Fibroblast of skin of right biceps (primary cell): ENCODE measurements at places on chromosomes 2 and 18.

DNA sequence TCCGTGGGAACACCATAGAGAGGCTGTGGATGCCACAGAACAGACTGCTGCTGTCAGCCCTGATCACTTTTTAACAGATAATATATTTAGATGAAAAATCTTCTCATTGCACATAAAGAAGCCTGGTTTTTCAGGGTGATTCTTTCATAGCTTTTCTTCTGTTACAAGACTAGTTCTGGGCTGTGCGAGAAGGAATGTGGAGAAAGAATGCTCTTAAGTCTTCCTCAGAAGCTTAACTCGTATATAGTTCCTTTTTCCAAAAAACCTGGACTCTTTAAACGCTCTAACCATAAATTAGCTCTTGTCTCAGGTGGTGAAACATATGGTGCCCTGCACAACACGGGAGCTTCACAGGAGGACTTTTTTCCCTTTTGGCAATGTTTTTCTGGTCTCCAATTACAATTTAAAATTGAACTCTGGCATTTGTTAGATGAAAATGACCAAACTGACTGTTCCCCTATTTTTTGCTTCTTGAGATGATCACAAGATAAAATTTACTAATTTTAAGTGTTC is 125.9 kb upstream of the SMAD7 start:
- DNase-seq, result no peak

DNA sequence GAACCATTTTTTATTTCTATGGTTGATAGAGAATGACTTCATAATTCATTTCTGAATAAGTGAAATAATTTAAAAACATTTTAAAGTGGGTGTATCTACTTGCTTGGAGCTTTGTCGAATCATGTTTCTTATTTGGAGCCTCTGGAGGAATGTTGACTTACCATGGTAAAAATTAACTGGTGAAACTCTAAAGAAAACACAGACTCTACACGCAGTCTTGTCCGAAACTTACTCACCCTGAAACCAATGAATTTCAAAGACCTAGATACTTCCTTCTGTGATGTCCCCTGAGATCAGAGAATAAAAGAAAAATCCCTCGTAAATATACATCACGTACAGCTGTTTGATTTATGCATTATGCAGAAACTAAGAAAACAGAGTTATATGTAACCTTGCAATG is 665.2 kb upstream of the NRXN1 start:
- no peak for DNase-seq

DNA sequence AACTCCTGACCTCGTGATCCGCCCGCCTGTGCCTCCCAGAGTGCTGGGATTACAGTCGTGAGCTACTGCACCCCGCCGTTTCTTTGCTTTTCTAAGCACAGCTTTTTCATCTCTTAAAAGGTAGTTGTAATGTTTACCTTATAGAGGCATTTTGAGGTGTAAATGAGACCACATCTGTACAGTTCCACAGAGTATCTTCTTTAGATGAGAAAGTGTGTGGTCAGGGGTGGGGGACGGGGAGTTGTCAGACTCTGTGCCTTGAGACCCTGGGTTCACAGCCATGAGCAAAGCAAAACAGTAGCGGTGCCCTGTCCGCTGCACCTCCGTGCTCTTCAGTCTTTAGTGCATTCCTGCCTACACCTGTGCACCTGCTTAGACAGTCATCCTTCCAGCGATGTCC is 251.6 kb downstream of the ZNF407 start:
- DNase-seq, result no peak

GRCh38 chr2:157922815-157923214 is 46.7 kb upstream of the ACVR1 start:
- no peak for DNase-seq

- no peak for DNase-seq
These were observed 567.4 kb downstream of the ZEB2 start for GRCh38 chr2:143952536-143952935.

DNA sequence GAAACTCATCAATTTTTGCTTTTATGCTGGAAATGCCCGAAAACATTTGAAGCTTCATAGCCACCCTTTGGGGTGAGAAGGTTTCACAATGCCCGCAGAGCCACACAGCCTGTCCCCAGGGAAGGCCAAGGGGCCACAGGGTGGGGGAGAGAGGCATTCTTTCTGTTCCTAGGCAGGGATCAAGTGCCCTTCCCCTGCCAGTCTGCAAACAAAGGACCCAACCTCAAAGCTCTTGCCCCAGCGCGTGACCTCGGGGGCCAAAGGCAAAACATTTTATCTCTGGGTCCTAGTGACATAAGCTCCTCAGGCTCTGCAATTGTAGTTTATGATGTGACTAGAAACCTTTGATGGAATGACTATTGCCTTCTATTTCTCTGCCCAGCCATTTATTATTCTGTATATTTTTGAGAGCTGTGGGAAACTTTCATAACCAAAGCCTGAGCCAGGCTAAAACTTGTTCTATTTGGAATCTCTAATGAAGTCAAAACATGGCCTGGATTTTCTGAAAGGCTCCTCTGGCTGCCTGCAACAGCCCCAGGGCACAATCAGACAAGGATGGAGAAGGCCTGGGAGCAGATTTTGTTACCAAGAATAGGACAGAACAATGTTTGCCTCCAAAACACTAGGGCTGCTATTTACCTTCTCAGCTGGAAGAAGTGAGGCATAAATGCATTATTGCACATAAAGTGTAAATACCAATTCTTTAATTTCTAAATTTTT is 137.2 kb upstream of the KCTD1 start:
- no peak for DNase-seq
